Fibroblast of skin of abdomen (primary cell): ENCODE measurements at places on chromosomes 3 and 15.

- DNase-seq: no peak
Measured at GRCh38 chr15:88608607-88609181, 12.4 kb upstream of the AEN start.

DNA sequence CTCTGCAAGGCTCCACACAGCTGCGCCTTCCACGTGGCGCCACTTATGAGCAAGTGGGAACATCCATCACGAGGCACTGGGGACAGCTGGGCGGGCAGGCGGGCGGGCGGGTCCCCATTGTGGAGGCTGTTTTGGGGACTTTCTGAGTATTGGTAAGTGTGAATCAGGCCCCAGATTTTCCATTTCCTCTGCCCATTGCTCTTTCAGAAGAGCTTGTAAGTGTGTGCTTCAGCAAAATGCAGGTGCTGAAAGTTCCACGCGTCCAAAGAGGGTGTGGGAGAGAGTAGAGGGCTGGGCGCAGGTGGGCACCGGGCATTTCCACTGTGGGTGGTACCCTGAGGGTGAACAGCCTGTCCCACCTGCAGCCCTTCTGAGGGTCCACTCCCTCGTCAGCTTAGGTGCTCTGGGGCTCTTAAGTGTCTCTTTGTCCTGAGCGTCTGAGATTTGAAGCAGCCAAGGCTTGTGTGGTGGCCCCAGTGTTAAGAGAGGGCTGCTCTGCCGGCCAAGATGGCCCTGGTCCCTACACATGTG, 177.1 kb downstream of the RPLP1 start:
- DNase-seq: no peak

DNA sequence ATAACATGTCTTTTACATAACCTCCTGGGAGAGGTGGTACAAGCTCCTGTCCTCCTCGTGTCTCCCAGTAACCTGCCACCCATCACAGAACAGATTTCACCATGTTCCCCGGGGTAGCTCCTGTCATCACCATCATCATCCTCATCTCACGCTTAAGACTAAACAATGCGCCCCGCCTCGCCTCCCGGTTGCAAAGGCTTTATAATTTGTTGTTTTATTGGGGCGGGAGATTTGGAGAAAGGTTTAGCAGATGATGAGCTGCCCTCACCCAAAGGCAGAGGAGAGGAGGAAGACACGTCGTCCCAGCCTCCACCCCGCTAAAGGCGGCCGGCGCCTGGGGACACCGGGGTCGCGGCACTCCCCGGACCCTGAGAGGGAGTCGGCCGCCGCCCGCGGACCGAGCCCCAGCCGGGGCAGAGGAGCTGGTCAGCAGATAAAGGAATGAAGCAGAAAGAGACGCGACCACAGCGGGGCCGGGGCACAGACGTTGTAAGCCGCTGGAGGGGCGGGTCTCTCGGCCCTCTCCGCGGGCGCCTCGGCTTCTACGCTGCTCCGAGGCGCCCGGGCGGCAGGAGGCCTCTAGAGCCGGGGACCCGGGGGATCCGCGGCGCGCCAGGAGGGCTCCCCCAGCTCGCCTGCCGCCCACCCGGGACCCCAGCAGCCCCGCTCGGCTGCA, 589 bp downstream of the HERC1 start:
- peak; percentile 35 for DNase-seq

- DNase-seq: no peak
Measured at GRCh38 chr3:6862041-6862879, 1.3 kb downstream of the GRM7 start.

DNA sequence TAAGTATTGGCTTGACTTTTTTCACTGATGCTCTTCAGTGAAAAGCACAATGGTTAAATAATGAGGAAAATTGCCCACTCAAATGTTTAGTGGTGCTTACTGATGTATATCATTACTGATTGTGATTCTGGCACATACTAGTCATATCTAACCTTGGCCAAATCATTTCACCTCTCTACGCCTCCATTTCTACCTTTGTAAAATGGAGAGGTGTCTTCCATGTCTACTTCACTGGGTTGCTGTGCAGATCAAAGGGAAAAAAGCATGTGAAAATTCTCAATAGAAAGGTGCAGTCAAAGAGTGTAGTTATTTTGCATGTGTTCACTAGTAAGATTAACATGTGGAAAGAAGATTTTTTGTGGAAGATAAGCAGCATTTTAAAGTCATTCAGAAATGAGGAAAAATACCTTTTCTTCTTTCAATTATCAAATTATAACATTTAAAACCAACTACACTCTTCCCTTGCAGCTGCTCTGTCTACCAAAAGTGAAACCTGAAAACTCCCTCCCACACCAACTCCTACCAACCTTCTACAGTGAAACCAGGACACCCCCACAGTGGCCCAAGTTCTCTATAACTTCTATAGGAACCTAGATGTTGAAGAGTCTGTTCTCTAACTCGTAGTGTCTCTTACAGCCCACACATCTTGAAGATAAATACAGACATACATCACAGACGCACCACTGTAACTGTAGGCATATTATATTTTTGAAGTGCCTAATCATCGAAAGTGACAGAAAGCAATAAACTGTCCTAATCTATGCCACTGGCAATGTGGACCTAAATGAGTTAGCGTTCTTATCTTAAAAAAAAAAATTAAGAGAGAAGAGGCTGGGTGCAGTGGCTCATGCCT, 1.4 kb downstream of the CD200R1 start:
- DNase-seq: no peak

DNA sequence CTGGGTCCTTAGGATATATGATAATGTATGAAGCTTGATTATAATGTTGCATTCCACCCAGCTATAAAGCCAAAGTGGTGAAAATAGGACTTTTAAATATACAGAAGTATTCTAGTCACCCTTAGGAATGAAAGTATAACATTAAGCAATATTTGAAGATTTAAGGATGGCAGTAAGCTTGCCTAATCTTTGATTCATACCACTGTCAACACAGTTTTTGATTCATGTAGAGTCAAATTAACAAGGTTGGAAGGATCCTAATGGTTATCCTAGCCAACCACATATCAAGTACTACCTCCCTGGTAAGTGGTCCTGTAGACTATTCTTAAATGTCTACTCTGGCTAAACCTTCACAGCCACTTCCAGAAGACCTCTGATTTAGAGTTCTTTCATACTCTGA, 18.6 kb downstream of the ARIH1 start:
- peak; percentile 30 for DNase-seq

GRCh38 chr3:34106879-34107278, 308.4 kb downstream of the PDCD6IP start:
- DNase-seq: peak; percentile 28

GRCh38 chr3:14525685-14526631, 14.2 kb downstream of the GRIP2 start:
- DNase-seq: peak; percentile 16

DNA sequence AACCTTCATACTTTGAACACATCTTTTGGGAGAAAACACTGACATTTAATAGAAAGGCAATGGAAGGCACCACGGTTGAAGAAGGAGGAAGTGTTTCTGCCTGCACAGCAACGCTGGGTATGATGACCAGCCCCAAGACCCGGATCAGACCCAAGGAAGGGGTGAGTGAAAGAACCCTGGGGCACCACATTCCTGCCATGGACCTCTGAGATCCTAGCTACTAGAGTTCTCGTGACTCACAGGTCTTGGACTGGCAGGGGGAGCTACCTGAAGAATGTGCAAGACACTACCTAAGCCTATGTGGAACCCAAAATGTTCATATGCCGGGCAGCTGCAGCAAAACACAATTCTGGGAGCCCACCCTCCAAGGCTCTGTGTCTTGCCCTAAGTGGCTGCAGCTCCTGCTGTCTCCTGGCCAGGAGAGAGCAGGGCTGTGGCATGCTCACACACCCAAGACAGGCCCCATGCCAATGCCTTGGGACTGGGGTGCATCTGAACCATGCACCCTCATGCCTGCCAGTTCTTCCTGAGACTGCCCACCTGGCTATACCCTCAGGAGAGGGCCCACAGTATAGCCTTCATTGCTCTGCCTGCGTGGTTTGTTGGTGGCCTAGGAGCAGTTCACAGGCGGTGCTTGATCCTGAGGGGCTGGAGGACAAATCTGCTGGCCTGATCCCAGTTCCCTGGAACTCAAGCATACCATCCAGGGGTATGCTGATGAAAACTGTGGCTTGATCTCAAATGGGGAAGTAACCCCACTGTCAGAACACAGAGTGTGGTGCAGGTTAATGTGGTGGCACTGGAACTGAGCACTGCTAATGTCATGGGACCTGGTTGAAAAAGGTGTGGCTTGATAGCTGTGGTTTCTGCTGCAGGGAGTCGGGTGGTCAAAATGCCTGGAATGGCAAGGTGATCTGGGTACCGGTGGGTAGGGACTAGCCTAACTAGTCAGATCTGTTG, 353.3 kb upstream of the ARHGEF26 start:
- no peak for DNase-seq

DNA sequence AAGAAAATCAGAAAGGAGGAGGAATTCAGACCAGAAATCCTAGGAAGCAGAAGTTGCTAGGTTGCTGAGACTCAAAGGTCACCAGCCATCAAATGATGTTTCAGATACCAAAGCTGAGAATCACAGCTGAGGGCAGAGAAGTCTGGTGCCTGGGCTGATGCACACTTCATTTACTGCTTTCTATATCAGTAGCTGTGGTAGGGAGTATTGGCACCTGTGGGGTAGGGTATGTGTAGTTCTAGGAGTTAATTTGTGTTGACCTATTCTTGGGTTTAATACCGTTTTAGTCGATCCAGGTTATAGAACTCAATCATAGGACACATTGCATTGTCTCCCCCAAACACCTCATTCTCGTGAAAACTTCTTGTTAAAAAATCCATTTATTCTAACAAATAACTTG, 529.6 kb downstream of the AGBL1 start:
- no peak for DNase-seq

GRCh38 chr3:4772171-4772804, 206.9 kb upstream of the BHLHE40 start:
- DNase-seq: peak; percentile 55

GRCh38 chr3:56837196-56837955, 35.6 kb upstream of the ARHGEF3 start:
- no peak for DNase-seq

DNA sequence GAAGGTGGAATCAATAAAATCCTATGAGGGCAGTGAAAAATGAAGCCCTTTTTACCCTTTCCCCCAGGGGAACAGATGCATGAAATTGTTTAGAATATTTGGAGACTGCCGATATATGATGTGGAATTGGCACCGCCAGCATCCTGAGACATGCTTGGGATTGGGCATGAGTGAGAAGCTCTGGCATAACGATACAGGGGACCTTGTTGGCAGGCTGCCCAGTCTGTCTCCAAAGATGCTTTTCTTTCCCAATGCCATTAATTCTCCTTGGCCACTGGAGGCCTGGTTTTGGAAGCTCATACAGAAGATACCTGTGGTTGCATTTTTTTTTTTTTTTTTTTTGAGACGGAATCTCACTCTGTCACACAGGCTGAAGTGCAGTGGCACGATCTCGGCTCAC, 800.6 kb upstream of the LMCD1 start:
- no peak for DNase-seq

- DNase-seq: no peak
Measured at GRCh38 chr15:66007663-66008262, 138.5 kb downstream of the RAB11A start.

DNA sequence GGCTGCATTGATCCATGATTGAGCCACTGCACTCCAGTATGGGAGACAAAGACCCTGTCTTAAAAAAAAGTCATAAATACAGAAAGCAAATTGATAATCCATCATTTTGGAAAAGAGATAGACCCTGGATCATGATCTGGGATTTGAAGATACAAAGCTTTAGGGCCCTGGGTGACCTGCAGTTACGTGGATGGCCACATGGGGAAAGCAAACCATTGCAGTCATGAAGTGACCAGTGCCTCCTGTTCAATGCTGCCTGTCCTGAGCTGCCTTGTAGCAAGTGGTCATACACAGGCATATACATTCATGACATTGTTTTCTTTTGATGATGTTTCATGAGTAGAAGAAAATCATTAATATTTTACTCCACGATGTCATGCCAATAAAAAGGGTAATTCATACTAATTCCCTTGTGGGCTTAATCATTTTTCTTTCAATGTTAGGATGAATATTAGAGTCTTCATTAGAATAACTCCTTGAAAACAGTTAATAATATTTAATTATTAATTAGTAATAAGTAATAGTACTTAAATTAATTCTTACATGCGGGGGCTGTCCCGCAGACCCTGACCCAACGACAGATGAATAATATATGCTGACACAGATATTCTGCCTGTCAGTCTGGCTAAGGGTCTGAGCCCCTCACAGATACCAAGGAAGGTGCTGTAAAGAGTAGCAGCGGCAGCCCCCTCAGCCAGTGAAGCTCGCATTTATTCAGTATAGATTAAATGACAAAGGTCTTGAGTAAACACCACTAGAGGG, 109.0 kb upstream of the UNC13C start:
- no peak for DNase-seq

GRCh38 chr3:101202640-101203039, 117.7 kb downstream of the IMPG2 start:
- no peak for DNase-seq

- no peak for DNase-seq
Measured at GRCh38 chr3:185739264-185739701, 85.6 kb downstream of the IGF2BP2 start.

- DNase-seq: no peak
Measured at GRCh38 chr3:17664923-17665322, 77.5 kb downstream of the TBC1D5 start.

DNA sequence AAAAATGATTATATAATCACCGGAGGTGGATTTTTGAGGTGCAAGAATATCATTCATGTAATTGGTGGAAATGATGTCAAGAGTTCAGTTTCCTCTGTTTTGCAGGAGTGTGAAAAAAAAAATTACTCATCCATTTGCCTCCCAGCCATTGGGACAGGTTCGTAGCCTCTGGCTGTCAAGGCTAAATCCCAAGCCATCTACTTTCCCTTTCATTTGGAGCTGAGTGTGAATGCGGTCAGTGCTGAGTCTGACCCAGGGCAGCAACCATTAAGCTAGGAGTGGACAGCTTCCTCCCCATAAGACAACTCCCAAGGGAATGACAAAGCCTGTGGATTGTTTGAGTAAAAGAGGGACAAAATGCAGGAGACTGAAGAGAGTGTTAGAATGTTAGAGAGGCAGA, 33.6 kb downstream of the PARP14 start:
- DNase-seq: no peak

GRCh38 chr15:67167091-67167490, 87.4 kb downstream of the AAGAB start:
- no peak for DNase-seq

- DNase-seq: no peak
Measured at GRCh38 chr3:9406856-9407626, 9.6 kb downstream of the SETD5 start.
